ENCODE measurements at places on chromosomes 12 and 14.

GRCh38 chr12:102479099-102479885 is 1.1 kb downstream of the IGF1 start:
- no peak for DNase-seq

GRCh38 chr12:54415221-54415929 is 3.7 kb downstream of the ITGA5 start:
- DNase-seq = no peak

DNA sequence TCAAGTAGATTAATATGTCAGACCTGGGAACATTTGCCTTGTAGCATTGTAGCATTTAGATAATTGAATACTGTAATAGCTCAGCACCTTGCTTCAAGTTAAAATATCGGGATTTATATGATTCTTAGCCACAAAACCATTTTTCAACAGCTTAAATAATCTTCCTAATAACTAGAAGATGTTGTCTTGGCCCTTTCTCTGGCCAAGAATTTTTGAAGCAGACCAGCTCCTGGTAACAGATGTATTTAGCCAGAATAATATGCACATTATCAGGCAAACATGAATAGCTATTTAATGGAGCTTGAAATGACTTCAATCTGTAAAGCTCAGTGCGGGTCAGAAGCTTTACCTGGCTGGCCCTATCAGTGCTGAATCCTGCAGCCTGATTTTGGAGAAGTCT is 913.1 kb downstream of the AACS start:
- no peak for DNase-seq

- no peak for DNase-seq
These were observed 10.0 kb downstream of the NUAK1 start for GRCh38 chr12:106128585-106129328.

DNA sequence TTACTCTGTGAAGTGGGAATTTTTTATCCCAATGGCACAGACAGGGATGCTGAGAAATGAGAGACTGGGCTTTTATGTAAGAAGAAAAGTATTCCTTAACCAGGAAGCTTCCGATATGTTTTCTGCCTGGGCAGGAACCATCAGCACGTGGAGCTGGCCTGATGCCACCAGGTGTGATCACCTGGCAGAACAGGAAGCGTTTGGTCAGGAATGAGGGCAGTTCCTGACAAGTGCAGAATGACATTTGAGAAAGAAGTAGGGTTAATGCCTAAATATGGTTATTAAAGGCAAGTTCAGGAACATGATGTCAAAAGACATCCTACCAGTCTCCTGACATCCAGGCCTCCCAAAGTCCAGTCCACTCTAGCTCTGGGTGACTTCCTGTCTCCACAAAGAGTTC is 210.3 kb downstream of the NUAK1 start:
- DNase-seq = peak; percentile 66

DNA sequence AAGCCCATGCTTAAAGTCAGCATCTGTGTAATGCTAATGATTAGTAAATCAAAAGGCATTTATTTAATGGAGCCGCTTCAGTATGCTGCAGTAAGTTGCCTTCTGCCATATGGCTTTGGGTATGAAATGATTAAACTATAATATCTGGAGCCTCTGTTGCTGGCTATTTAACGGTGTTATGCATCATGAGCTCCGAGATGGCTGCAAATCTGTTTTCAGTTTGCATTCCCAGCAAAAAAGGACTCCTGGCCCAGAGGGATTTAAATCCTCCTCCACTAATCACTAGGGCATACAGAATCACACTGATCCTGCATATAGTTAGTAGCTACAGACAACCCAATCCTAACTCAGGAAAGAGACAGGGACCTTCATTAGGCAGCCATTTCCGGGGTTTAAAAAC is 171.5 kb upstream of the EEA1 start:
- DNase-seq = no peak

DNA sequence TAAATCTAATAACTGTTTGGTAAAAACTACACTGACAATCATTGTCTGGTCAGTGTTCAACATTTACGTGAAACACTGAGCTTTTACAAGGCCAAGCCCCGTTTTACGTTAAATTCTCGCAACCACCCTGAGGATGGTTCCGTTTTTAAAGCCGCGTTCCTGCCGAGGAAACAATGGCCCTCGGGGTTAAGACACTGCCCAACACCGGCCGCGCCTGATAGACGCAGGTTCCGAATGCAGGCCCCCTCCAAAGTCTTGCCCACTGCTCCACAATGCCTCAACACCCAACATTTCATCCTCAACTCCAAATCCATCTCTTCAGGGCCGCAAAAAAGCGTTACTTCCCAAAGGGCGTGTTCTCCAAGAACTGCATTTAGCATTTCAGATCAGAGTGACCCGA is 953 bp upstream of the SNRPF start:
- DNase-seq = no peak

- no peak for DNase-seq
These were observed 42.2 kb downstream of the ZCRB1 start for GRCh38 chr12:42283739-42284138.

- no peak for DNase-seq
These were observed 45.1 kb upstream of the HMGA2 start for GRCh38 chr12:65779091-65779642.

GRCh38 chr12:131732996-131733615 is 22.2 kb downstream of the SFSWAP start:
- no peak for DNase-seq

GRCh38 chr14:58414845-58415244 is 12.5 kb downstream of the TIMM9 start:
- no peak for DNase-seq

DNA sequence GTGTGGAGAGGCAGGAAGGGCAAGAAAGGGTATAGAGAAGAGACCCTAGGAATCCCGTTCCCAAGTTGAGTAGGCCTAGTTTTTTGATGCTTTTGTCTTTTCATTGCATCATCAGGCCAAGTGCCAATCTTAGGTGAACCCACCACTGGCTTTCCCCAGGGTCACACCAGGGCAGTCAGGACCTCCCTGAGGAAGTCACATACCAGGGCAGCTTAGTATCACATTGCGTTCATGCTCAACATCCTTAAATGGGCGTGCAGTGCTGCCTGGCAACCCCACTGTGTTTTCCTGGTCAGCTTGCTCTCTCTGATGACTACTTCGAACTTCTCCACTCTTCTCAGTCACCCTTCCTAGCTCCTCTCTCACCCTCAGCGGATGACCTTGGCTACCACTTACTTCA is 9.0 kb downstream of the ASIC1 start:
- DNase-seq = no peak

DNA sequence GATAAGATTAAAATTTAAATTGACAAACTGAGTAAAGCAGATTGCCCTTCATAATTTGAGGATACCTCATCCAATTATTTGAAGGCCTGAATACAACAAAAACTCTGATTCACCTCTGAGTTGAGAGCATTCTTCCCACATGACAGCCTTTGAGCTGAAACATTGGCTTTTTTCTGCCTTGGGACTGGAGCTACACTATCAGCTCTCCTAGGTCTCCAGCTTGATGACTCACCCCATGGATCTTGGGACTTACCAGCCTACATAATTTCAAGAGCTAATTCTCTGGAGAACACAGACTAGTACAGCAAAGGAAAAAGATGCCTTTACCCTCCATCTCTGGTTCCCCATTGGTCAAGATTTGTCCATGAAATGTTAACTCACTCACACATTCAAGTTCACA is 555.1 kb downstream of the FOXG1 start:
- no peak for DNase-seq

DNA sequence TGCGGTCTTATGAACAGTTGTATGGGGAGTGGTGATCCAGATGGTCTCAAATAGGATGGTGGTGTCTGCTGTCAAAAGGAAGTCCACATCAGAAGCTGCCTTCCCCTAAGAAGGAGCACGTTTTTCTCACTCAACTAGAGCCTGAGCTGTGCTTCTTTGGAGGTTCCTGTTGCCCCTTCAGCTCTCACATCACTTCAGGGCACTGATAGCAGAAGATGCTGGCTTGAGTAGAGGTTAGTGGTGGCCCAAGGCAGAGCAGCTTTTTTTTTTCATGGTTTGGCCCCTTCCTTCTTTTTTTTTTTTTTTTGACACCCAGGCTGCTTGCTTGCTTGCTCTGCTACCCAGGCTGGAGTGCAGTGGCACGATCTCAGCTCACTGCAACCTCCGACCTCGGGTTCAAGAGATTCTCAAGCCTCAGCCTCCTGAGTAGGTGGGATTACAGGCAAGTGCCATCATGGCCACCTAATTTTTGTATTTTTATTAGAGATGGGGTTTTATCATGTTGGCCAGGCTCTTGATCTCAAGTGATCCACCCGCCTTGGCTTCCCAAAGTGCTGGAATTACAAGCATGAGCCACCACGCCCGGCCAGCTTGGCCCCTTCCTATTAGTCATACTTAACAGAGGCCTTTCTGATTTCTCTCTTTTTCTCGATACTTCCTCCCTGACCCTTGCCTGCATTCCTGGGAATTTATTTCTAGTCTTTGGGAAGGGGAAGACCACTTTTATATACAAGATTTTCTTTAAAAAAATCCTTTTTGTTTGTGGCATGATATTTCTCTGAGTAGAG is 31.6 kb downstream of the KLRD1 start:
- DNase-seq = no peak

All from keratinocyte (primary cell).